Liver (tissue), 10 donors: ENCODE measurements at places on chromosomes 2 and 18.

- no peak overlapping the region for H3K27ac ChIP-seq
- no peaks in the 10 kb centered on the region for H3K36me3 ChIP-seq
- H3K27me3 ChIP-seq, result no peaks in the 10 kb centered on the region
- DNase-seq, result no peak
- no peaks in the 10 kb centered on the region for H3K4me1 ChIP-seq
Measured at GRCh38 chr2:134232461-134232860, 21.4 kb upstream of the MGAT5 start.

- H3K27ac ChIP-seq, result no peak overlapping the region
- H3K36me3 ChIP-seq, result no peaks in the 10 kb centered on the region
- no peak overlapping the region for H3K4me3 ChIP-seq
- DNase-seq, result no peak
- no peaks in the 10 kb centered on the region for H3K4me1 ChIP-seq
Measured at GRCh38 chr2:217656316-217656715, 346.5 kb downstream of the TNS1 start.

- H3K27ac ChIP-seq, result no peak overlapping the region
- H3K36me3 ChIP-seq, result no peaks in the 10 kb centered on the region
- no peaks in the 10 kb centered on the region for H3K4me1 ChIP-seq
- DNase-seq, result no peak
Measured at GRCh38 chr2:179444056-179444455, 179.4 kb upstream of the SESTD1 start.

DNA sequence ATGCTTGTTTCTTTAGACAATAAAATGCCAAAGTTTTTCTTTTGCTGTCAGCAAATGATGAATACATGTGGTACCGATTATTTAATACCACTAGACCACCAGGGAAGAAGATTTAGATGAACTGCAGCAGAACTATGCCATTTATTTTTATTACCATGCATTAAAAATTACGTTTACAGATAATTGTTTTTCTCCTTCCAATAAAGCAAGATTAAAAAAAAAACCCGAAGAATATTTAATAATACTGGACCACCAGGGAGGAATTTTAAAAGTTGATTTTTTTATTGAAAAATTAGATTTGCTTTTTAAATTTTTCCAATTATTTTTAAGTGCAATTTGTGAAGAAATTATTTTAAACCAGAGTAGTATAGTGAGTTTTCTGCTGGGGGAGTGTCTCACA lies 170.3 kb upstream of the HNRNPA3 start:
- H3K36me3 ChIP-seq, result no peaks in the 10 kb centered on the region
- H3K27me3 ChIP-seq, result no peaks in the 10 kb centered on the region
- H3K4me3 ChIP-seq, result no peak overlapping the region
- H3K27ac ChIP-seq, result no peak overlapping the region
- DNase-seq, result no peak

DNA sequence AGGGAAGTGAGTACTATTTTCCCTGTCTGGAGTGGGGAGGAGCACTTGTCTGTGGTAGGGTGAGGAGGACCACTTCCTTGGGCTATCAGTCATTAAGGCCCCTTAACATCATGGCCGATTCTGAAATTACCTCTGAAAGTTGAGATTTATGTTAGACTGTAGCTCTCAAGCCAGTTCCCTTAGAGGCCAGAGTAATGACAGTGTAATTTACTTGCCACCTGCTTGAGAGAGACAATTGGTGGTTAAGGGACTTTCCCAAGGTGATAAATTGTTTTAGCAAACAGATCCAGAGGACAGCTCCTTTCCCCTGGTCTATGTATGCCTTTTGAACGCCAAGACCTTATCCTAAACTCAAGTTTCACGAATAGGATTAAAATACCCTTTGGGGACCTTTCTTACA lies 56.1 kb downstream of the NEDD4L start:
- no peaks in the 10 kb centered on the region for H3K27me3 ChIP-seq
- no peak overlapping the region for H3K27ac ChIP-seq
- DNase-seq, result no peak
- H3K4me3 ChIP-seq, result no peak overlapping the region
- H3K4me1 ChIP-seq, result peaks cover 7% of the 10 kb centered on the region

DNA sequence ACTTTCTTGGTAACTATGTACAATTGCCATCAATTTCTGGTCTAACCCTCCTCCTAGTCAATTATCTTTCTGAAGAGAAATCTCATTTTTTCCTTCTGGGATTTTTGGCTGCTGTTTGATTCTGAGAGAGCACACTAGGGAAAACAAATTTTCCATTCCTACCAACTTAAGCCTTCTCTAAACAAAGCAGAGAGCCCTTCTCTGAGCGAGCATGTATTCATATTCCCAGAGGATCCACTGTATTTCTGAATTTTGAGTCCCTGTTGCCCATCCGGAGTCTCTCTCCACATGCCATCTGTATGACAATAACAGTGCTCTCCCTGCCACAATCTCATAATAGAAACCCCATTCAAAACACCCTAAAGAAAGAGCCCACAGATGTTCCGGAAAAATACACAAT lies 78.5 kb downstream of the MAIP1 start:
- no peaks in the 10 kb centered on the region for H3K4me1 ChIP-seq
- H3K4me3 ChIP-seq, result no peak overlapping the region
- DNase-seq, result no peak

GRCh38 chr2:134718817-134719814 lies at the start of gene TMEM163:
Gene TMEM163, minus strand, starts transcription at chr2:134719000.
- peaks cover 4% of the 10 kb centered on the region for H3K4me1 ChIP-seq
- no peak for DNase-seq
- H3K4me3 ChIP-seq, result peak within 1 kb of the TSS; percentile 61
